T-helper 17 cell (primary cell): ENCODE measurements at places on chromosomes 6 and 20. TPM values are rescaled to one million over a fixed set of nuclear protein-coding genes. Genes with fewer than 3 reads are reported as not detected.

DNA sequence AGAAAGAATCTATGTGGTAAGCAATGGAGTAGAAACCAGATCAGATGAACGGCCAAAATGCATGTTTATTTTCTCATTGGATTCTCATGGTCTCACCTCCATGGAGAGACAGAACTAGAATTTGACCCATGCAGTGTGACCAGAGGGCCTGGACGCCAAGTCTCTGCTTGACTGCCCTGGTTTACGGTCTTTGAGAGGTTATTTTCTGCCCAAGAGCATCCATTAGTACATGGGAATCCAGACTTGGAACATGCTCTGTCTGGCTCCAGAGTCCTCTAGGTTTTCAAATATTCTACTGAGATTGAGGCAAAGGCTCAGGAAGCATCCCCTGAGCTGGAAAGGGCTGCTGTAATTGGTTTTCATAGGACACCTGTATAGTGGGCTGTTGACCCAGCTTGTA lies 45.5 kb upstream of the UST start:
- no peak for DNase-seq

DNA sequence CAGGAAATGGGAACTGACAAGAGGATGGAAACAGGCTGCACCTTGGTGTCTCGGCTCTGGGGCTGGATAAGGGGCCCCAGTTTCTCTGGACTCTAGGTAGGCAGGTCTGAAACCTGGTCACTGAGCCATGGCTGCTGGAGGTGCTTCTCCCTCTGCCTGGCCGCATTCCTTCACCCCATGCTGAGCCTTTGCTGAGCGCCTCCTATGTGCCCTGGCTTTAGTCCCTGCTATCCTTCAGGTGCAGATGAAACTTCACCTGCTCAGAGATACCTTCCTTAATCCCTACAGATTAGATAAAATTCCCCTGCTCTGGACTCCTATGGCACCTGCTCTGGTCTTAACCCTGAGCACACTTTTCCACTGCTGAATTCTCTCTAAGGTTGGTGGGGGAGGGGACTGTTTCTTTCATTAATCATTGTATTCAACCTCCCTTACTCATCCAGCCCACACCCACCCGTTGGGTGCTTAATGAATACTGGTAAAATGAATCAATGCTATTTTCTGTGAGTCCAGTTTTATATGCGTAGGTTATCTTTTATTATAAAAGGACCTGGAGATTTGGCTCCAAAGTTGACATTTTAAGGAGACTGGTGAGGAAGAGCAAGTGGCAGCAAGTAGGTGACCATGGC lies 19.3 kb downstream of the MYLK4 start:
- peaks cover 31% of the 10 kb centered on the region for H3K27me3 ChIP-seq
- no peak for DNase-seq
- peaks cover 4% of the 10 kb centered on the region for H3K36me3 ChIP-seq
- no peak overlapping the region for H3K4me3 ChIP-seq
- H3K27ac ChIP-seq = no peak overlapping the region

DNA sequence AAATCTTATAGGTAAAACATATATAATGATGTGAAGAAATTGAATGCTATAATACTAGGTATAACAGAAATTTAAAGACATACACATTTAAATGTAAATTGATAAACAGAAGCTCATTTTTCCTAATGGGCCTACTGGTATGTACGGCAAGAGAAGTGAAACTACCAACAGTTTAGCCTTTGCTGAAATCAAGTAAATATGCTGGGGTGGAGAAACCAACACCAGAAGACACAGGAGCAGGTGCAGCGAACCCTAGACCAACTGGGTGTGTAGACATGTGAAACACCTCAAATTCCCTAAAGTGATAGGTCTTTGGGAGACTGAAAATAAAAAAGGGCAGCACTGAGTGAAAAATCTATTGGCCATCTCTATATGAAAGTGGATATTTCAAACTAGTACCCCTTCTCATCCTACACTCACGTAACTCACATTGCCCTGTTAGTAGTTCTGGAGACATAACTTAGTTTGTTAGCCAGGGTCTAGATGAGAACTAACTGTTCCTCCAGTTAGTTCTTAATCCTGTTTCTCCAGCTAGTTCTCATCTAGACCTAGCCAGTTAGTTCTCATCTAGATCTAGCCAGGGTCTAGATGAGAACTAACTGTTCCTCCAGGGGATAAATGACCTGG lies 53.1 kb downstream of the SLC35D3 start:
- no peak for DNase-seq
- peaks cover 32% of the 10 kb centered on the region for H3K27me3 ChIP-seq
- peaks cover 2% of the 10 kb centered on the region for H3K36me3 ChIP-seq
- no peak overlapping the region for H3K4me3 ChIP-seq
- H3K27ac ChIP-seq = no peak overlapping the region
- no peaks in the 10 kb centered on the region for H3K4me1 ChIP-seq

GRCh38 chr6:153023977-153024708 lies 21.6 kb upstream of the MTRF1L start:
- peaks cover 7% of the 10 kb centered on the region for H3K4me1 ChIP-seq
- peaks cover 2% of the 10 kb centered on the region for H3K36me3 ChIP-seq
- DNase-seq = no peak
- no peak overlapping the region for H3K27ac ChIP-seq
- no peak overlapping the region for H3K4me3 ChIP-seq
- peaks cover 35% of the 10 kb centered on the region for H3K27me3 ChIP-seq

DNA sequence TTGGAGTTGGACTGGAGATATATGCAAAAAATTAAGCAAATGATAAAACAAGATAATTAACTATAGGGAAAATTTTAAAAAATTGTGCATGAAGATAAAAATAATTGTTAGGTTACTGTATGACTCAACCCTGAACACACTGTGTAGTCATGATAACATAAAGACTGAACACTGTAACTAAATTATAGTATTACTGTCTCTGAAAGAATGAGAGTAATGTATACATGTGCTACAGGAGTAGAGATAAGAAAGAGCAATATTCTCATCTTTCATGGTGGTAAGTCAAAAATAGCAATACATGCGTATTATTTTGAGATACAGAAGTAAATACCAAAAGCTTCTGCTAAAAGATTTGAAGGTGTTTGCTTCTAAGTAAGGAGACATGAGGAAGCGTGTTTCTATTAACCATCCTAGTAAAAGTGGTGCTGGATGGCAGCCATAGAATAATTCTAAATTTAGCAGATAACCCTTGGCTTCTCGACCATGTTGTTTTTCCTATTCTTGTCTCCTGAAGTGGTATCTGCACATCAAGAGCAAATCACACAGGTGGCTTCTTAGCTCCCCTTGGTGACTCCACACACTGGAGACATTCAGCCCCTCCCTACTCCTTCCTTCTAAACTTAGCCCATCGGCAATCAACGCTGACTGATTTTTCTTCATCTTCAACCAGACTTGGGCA lies 390.6 kb upstream of the PLCB4 start:
- no peak overlapping the region for H3K4me3 ChIP-seq
- DNase-seq = no peak
- H3K27ac ChIP-seq = no peak overlapping the region
- no peaks in the 10 kb centered on the region for H3K27me3 ChIP-seq

DNA sequence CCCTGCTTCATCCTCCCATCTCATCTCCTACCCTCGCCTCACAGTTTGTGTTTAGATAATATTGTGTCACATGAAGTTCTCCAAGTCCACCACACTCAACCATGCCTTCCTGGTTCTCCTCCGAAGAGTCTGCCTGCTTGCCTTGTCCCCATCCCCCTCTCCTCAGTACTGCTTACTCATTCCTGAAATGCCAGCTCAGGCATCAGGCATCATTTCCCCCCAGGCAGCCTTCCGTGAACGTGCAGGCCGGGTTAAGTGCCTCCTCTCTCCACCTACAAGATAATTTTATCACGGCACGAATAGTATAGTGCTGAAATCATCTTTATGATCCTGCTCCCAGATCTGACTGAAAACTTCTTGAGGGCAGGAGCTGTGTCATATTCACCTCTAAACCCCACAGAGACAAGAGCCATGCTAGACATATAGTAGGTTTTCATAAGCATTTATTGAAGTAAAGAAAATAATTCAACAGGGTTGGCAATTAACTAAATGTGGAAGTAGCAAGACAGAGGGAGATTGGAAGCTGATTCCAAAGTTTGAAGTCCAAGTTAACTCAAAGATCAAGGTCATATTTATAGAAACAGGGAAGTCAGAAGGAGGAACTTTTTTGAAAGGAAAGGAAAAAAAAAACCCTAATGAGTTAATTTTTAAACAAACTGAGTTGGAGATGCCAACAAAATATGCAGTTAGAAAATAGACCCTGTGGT lies 48.7 kb upstream of the BMP2 start:
- no peaks in the 10 kb centered on the region for H3K36me3 ChIP-seq
- H3K27me3 ChIP-seq = no peaks in the 10 kb centered on the region
- H3K27ac ChIP-seq = no peak overlapping the region
- no peaks in the 10 kb centered on the region for H3K4me1 ChIP-seq

DNA sequence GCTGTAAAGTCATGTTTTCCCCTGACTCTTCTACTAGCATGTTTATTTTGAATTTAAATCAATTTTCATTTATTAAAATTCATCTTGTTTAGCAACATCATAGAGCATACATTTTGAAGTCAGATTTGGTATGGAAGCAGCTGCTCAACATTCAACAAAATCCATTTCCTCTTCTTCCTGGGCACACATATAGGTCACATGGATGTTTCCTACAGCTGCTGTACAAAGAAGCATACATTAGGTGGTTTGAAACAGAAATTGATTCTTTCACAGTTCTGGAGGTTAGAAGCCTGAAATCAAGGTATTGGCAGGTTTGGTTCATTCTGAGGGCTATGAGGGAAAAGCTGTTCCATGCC lies 495.2 kb downstream of the RFPL4B start:
- H3K4me3 ChIP-seq = no peak overlapping the region
- H3K4me1 ChIP-seq = no peaks in the 10 kb centered on the region
- H3K27ac ChIP-seq = no peak overlapping the region
- no peaks in the 10 kb centered on the region for H3K36me3 ChIP-seq

DNA sequence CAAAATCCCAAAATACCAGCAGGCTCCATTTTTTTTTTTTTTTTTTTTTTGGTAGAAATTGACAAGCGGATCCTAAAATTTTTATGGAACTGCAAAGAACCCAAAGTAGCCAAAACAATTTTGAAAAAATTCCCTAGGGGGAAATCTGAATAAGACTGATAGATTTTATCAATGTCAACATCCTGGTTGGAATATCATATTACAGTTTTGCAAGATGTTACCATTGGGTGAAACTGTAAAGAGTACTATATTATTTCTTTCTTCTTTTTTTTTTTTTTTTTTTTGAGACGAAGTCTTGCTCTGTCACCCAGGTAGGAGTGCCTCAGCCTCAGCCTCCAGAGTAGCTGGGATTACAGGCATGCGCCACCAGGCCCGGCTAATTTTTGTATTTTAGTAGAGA lies 29.4 kb upstream of the BEND3 start:
- H3K4me1 ChIP-seq = no peaks in the 10 kb centered on the region
- H3K4me3 ChIP-seq = no peak overlapping the region
- no peaks in the 10 kb centered on the region for H3K27me3 ChIP-seq
- no peak for DNase-seq
- H3K36me3 ChIP-seq = no peaks in the 10 kb centered on the region
- H3K27ac ChIP-seq = no peak overlapping the region

DNA sequence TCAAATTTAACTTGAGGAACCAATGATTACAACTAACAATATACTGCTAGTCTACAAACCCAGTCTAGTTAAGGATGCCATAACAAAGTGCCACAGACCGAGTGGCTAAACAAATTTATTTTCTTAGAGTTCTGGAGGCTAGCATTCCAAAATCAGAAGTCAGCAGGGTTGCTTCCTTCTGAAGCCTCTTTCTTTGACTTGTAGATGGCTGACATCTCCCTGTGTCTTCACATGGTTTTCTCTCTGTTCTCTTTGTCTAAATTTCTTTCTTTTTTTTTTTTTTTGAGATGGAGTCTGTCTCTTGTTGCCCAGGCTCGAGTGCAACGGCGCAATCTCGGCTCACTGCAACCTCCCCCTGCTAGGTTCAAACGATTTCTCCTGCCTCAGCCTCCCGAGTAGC lies 56.1 kb downstream of the NCOA3 start:
- no peaks in the 10 kb centered on the region for H3K27me3 ChIP-seq
- no peak overlapping the region for H3K4me3 ChIP-seq
- H3K36me3 ChIP-seq = no peaks in the 10 kb centered on the region
- peaks cover 27% of the 10 kb centered on the region for H3K4me1 ChIP-seq

GRCh38 chr6:11050731-11051130 lies 6.6 kb upstream of the ELOVL2 start:
- H3K27ac ChIP-seq = no peak overlapping the region
- H3K27me3 ChIP-seq = peaks cover 67% of the 10 kb centered on the region
- H3K4me1 ChIP-seq = no peaks in the 10 kb centered on the region
- no peak overlapping the region for H3K4me3 ChIP-seq
- peaks cover 2% of the 10 kb centered on the region for H3K36me3 ChIP-seq

- peak overlapping the region; percentile 78 for H3K27ac ChIP-seq
- DNase-seq = no peak
- no peaks in the 10 kb centered on the region for H3K36me3 ChIP-seq
- H3K27me3 ChIP-seq = peaks cover 6% of the 10 kb centered on the region
- H3K4me3 ChIP-seq = peak overlapping the region; percentile 77
These were observed 33.8 kb upstream of the RREB1 start for GRCh38 chr6:7073821-7074525.

DNA sequence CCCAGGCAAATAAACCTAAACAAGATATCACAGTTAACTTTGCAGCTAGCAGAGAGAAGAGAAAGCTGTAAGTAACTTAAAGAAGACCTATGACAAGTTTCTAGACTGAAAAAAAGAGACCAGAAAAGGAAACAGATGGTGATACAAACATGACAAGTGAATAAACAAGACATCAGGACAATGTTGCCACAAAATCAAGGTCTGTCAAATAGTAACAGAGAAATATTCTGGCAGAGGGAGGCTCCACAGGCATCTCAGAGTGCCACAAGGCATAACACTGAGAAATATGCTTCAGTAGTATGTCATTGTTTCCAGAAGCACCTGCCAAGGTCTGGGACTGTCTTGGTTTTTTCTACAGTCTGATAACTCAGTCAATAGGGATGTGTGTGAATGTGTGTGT lies 332.2 kb downstream of the KHDRBS2 start:
- H3K4me3 ChIP-seq = no peak overlapping the region
- no peak overlapping the region for H3K27ac ChIP-seq
- H3K4me1 ChIP-seq = no peaks in the 10 kb centered on the region
- no peaks in the 10 kb centered on the region for H3K27me3 ChIP-seq

- no peaks in the 10 kb centered on the region for H3K4me1 ChIP-seq
- H3K27ac ChIP-seq = no peak overlapping the region
- no peak overlapping the region for H3K4me3 ChIP-seq
These were observed 157.9 kb downstream of the SLC24A3 start for GRCh38 chr20:19370076-19371075.

GRCh38 chr6:68716620-68717019 lies 81.5 kb downstream of the ADGRB3 start:
- no peak overlapping the region for H3K27ac ChIP-seq
- no peaks in the 10 kb centered on the region for H3K4me1 ChIP-seq
- no peaks in the 10 kb centered on the region for H3K27me3 ChIP-seq
- H3K4me3 ChIP-seq = no peak overlapping the region
- H3K36me3 ChIP-seq = no peaks in the 10 kb centered on the region
- DNase-seq = no peak

GRCh38 chr6:16206595-16207037 lies 31.8 kb upstream of the GMPR start:
- DNase-seq = no peak
- H3K27ac ChIP-seq = no peak overlapping the region
- H3K4me3 ChIP-seq = no peak overlapping the region
- peaks cover 44% of the 10 kb centered on the region for H3K27me3 ChIP-seq

PTK6 gene
- 0.80 TPM for total RNA-seq

C20orf141 gene
- not detected for total RNA-seq

SLC22A16 gene
- not detected for total RNA-seq

IL20RA gene
- not detected for total RNA-seq

TGM3 gene
- total RNA-seq = not detected

SNAP91 gene
- not detected for total RNA-seq

CD24 gene
- 3.3 TPM for total RNA-seq
